Stimulated activated CD8-positive, alpha-beta memory T cell treated with anti-CD3 and anti-CD28 coated beads, Interleukin-7, amount 100 ng/mL, for 1 hour (primary cell): ENCODE measurements at places on chromosomes 4 and X.

DNA sequence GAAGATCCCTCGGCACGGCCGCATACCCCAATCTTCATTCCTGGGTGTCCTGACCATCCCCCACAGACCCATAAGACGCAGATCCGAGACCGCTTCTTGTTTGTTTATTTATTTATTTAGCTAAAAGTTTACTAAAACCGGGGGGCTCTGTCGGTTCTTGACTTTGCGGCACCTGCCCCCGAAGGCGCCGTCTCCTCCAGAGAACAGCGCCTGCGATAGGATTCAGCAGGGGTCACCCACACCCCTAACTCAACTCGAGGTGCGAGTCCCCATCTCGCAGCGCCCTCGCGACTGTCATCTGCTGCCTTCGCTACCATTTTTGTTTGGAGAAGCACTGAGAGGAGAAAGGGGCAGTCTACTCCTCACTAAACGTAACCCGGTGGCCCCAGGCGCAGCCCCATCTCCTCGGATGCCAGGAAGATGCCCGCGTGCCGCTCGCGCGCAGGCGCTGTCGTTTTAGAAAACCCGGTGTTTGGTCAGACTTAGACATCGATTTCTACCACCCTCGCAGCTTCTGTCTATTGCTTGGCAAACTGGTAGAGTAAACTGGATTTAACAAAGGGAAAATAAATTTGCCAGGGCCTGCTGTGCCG is 18.9 kb upstream of the GPR101 start:
- DNase-seq, result no peak

DNA sequence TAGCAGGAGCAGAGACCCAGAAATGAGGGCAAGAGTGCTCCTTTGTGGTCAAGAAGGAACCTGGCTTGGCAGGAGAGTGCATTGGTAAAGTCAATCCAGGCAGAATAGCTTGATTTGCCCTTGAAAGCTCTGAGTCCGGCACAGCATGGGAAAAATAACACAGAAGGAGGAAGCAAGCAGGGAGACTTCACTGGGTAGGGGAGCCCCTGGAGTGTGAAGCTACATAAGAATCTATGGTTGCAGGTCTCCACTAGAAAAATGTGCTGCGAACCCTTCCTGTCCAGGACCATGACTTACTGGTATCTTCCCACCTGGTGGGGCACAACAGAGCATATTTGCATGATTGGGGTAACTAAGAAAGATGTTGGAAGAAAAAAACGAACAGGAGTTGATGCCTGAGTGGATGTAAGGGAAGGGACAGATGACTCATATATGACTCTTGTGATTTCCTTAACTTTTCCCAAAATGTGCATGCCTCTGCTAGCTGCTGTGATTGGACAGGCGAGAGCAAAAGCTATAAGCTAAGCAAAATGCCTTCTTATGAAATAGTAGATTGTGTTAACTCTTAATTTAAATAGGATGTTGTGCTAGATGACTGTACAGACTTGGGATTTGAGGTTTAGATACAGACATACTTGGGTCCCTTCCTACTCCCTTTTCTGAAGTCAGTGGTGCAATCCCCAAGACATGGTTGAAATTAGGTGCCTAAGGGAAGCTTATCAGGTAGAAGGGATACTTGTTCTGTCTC is 3.3 kb downstream of the IL13RA1 start:
- DNase-seq, result no peak

DNA sequence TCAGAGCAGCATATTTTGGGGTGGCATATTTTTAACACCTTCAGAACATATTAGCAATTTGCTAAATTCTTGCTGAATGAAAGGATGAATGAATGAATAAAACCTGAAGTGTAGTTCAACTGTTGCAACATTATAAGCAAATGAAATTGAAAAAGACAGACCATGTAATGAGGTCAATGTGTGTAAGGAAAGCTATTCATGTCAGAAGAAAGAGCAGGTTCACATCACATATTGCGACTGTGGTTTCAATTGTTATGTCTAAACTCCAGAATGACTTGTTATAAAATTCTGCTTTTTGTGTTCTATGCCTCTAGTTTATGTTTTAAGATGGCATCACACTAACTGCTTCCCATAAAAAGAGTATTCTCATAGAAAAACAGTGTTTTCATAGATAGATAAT is 32.9 kb upstream of the DSPP start:
- no peak for DNase-seq

DNA sequence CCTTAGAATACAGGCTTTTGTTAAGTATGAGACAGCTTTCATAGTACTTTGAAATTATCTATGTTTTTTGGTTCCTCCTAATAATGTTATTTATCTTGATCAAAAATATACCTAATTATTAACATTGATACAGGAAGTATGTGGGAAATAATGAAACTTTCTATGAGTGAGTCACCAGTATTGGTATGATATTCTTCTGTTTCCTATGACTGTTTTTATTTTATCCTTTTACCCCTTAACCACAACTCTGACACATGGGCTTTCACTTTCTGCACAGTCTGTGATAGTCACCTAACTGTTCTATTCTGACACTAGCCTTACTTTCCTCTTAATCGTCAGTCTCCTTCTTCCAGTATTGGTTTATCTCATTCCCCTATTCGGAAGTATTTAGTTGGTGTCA is 4.7 kb downstream of the THAP9 start:
- no peak for DNase-seq

DNA sequence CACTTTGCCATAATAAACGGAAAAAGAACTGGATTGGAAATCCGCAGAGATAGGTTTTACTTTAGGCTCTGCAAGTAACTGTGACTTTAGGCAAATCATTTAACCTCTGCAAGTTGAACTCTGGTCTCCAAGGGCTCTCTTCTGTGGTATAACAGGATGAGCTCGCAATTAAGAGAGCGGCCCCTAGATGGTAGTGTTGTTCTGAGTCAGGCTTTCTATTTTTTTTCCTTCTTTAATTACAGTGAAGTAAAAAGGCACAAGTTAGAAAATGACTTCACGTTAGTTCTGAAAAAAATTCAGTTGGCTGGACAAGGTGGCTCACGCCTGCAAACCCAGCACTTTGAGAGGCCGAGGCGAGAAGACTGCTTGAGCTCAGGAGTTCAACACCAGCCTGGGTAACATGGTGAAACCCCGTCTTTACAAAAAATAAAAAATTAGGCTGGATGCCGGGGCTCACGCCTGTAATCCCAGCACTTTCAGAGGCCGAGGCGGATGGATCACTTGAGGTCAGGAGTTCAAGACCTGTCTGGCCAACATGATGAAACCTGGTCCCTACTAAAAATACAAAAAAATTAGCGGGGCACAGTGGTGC is 18.0 kb downstream of the RPS3A start:
- DNase-seq, result no peak
